ENCODE measurements at places on chromosomes 5 and 9.

DNA sequence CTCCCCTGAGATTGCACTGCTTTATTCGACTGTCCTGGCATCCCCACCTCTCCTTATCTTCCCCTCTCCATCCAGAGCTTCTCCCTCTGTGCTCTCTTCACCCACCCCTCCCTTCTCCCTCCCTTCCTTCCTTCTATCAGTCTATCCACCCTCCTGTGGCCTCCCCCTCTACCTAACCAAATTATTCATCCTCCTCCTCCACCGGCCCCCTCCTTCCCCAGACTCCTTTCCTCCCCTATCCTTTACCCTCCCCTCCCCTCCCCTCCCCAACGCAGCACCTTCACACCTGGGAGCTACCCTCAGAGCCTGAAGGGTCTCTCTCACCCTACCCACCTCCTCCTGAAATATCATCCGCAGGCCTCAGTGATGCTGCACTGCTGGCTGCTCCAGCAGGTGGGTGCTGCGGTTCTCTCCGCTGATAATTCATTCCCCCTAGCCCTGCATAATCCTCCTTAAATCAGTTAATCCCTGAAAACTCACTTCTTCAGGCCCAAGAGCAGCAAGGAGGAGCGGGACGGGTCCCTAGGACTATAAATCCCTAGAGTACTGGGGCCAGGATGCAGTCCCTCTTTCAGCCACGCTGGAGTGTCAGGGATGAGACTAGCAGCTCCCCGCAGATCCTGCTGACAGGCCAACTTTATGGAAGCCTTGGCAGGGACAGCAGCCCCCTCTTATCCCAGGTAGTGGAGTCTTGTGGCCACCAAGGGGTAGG, 97.8 kb downstream of the PCDH1 start:
- DNase-seq: no peak

- no peak for DNase-seq
These were observed 485.4 kb upstream of the CLINT1 start for GRCh38 chr5:158344376-158344775.

DNA sequence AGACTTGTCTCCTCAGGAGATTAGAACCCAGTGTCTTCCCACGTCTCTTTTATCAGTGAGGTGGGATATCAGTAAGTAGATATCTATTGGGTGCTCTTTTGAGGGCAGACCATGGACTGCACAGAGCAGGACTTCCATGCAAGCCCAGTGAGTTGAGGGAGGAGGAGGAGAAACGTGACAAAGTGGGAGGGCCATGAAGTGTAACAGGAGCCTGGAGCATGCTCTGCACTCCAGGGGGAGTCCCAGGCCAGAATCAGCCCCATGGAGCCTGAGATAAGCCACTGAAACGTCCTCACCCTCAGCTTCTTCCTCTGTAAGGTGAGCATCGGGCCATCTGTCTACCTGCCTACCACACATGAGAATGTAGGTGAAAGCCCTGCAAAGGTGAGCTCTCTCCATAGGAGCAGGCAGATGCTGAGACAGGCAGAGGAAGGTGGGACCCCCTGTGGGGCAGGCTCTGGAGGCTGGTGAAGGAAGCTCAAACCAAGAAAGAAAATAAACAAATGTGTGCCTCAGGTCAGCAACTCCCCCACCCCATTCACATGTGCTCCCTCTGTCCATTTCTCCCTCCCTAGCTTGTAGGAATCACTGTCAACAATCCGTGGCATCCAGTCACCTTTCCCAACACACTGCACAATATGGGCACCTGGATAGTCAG, 87.4 kb downstream of the NRG2 start:
- DNase-seq: no peak

DNA sequence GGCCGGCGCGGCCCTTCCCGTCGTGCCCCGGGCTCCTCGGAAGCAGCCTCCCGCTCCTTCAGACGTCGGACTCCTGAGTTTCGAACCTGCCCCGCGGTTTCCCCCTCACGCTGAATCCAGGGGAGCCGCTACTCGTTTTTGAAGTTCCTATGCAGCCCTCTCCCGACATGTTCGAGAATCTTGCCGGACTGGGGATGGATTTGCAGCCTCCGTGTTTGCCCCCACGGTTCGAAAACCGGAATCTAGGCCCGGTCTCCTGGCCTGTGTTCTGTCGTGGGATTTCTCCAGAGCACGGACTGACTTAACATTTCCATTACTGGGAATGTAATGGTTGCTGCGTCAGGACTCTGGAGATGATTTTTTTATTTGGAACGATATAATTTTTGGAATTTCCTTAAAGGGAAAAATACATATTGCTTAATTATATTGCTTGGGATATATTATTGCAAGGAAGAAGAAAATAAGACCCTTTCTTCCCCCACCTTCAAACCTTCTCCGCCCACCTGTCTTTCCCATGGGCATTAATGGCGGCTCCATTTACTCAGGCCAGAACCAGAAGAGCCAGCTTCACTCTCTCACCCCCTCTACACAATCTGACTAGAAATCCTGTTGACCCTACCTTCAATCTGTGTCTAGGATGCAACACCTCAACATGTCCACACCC, 8.5 kb upstream of the MGAT1 start:
- no peak for DNase-seq

- DNase-seq: no peak
These were observed 177.5 kb downstream of the C5orf15 start for GRCh38 chr5:133790898-133791297.

DNA sequence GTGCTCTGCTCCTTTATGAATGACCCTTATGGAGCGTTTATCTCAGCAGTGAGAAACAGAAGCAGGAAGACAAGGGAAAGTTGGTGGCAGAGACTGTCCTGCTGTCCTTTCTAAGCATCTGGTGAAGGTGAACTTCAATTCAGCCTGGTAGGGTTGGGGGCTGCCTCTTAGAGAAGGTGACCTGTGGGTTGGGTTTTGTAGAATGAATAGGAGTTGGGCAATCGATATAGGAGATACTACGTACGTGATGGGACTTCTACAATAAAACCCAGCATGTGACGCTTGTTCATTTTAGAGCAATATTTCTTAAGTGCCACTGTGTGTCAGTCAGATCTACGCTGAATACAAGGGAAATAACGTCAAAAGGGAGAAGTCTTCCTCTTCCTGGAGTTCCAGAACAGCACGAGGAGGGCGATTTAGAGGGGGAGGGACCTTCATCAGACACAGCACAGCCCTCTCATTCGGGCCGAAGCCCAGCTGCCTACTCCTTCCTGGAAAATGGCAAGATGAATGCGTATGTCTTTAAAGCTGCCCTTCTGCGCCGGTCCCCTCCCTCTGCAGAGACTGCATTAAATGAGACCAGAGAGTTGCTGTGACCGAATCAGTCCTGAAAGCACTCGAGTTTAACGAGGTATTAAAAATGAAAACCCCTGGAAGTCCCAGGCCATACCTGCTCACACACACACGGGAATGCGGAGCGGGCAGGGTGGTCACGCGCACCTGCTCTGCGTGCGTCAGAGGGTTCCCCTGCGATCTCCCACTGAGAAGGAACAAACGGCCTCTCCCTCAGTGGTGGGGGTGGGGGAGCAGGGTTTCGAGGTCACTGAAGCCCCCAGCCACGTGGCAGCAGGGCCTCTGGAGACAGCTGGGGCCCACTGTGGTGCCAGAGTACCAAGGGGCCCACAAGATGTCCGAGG, 85.3 kb upstream of the SARDH start:
- DNase-seq: no peak

DNA sequence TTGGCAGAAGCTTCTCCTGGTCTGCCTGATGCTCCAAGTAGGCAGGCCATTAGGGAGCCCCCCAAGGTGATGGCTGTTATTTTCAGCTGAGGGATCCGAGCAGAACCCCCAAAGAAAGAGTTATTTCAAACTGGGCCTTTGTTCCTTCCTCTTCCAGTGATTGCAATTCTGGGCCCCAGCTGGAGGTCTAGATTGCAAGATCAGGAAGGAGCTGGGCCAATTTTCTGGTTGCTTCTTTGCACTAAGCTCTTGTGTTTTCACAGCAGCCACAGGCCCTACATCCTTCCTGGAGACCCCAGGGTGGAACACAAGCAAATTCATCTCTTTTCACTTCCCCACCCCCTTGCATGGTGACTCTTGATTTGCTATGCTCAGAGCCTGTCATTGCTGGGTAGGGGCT, 215.0 kb downstream of the SEMA6A start:
- DNase-seq: no peak

DNA sequence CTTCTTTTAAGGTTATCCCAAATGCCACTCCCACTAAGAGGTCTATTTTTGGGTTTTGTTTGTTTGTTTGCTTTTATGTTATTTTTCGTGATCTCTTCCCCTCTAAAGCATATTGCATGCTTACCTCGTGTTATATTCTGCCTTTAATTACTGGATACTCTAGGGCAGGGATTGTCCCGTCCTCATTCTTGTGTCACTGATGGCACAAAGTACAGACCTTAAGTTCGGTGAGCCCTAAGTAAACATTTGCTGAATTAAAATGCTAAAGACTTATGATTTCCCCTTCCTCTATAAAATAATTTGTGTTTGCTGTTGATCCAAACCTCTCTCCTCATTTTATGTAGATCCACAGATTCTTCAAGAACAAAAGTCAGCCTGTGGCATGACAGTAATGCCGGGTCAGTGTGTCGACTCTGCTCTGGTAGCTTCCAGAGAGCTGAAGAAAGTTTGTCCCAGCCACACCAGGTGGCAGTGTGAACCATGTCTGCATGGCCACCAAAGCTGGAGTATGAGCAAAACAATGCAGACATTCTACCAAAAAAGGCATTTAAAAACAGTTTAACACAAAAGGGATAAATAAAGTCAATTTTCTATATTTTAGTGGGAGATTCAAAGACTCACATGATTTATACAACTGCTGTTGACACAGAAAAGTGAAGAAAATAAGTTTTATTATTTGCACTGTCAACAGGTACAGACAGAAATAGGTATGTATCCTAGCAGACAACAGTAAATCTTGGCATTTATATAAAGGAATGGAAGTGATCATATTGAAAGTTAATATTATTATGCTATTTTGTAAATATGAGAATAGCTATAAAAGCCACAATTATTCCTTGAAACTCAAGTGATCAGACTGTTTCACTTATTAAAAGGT, 17.9 kb upstream of the POC5 start:
- DNase-seq: no peak
